CD4-positive, alpha-beta T cell treated with Interleukin-21 for 1 hour (primary cell): ENCODE measurements at places on chromosomes 7 and 10.
A peak's percentile ranks its signal among the peaks of the same experiment; 100 is the strongest.

- no peak for DNase-seq
Measured at GRCh38 chr10:9229702-9230244, 1175.3 kb downstream of the GATA3 start.

- peak; percentile 55 for DNase-seq
Measured at GRCh38 chr10:7409045-7409731, 1.6 kb downstream of the SFMBT2 start.

DNA sequence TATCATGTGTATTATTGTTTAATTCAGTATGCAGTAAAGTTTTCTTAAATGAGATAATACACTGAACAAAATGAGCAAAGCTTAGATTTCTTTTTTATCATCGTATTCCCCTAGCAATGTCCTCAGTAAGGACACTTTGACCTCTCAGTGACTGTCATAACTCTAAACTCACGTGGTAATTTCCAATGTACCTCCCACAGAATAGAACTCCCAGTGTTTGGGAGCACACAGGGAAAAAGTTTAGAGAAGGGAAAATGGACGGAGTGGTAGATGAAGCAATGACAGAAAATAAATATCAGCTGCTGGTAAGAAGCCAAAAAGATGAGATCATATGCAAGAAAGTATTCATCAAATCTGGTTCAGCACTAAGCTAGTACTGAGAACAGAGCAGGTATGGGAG, 758.6 kb upstream of the KCND2 start:
- no peak for DNase-seq

DNA sequence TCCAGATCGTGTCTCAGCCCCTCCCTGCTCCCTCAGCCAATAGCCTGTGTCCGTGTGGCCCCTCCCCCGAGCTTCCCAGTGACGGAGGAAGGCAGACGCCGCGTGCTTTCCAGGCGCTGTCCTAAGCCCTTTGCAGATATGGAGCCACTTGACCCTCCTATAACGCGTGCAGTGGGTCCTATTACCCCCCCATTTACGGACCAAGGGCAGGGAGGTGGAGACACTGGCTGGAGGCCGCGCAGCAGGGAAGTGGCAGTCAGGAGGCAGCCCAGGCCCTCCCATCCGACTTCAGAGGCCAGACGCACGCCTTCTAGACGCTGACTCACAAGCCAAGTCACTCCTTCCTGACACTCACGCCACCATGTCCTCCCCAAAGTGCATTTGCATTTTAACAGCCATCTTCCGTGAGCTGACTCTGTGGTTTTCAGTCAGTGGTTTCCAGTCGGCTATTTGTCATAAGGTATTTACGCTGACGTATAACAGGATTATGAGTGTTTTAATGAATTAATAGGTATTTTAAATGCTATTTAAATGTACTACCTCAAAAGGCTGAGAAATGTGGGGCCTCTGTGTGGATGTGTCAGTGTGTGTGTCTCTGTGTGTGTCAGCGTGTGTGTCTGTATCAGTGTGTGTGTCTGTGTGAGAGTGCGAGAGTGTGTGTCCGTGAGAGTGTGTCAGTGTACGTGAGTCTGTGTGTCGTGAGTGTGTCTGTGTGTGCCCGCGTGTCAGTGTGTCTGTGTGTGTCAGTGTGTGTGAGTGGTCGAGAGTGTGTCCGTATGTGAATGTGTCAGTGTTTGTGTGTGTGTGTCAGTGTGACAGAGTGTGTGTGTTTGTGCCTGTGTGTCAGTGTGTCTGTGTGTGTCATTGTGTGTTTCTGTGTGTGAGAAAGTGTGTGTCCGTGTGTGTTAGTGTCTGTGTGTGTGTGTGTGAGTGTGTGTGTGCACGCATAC, 92.0 kb upstream of the INSIG1 start:
- DNase-seq = peak; percentile 92

GRCh38 chr7:2124604-2125345, 108.0 kb downstream of the MAD1L1 start:
- DNase-seq = no peak

- no peak for DNase-seq
Measured at GRCh38 chr10:103890194-103890658, 27.8 kb downstream of the STN1 start.

DNA sequence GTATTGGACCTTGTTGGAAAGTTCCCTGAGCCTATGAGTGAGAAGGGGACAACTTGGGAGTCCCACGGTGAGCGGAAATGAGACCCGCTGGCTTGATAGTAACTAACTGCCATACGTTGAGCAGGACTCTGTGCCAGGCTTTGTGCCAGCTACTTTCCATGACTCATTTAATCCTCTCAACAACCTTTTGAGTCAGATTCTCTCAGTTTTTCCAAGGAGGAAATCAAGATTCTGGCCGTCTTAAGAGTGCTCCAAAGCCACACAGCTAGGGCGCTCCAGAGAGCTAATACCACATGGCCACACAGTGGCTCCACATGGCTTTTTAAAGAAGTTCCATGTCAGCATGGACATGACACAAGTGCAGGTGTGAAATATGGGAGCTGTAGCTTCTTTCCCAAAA, 55.7 kb downstream of the NOD1 start:
- DNase-seq = no peak

- no peak for DNase-seq
Measured at GRCh38 chr10:86203162-86203905, 163.3 kb downstream of the GRID1 start.

DNA sequence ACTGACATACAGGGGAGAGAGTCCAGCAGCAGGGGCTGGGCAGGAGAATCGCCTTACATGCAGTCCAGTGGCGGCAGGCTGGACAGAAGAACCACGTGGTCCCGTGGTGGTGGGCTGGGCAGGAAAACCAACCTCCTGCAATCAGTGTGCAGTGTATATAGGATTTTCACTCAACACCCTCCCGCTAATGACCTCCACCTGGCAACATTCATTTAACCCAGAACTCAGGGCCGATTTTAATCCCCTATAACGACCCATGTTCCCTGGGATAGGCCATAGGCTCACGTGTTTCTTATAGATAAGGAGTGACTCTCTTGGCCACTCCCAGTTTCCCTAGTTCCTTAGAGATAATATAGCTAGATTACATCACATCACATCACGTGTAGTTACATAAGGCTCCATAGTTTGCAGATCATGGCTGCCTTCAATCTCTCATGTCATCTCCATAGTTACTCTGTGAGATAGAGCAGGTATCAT, 19.4 kb downstream of the MTURN start:
- DNase-seq = no peak

DNA sequence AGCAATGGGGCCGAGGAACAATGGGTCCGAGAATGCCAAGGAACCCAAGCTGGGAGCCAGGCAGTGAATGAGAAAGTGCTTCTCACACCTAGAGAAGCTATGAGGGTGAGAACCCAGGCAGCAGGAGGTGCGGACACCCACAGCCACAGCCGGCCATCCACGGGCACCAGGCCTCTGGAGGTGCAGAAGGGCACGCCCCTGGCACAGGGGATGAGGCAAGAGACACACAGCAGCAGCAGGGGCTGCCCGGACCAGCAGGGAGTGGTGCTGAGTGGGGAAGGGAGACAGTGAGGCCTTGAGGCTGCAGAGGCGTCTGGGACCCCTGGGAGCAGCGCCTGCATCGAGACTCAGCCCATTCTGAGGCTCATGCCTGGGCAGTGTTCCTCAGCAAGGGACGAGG, 135.3 kb downstream of the MAD1L1 start:
- no peak for DNase-seq

DNA sequence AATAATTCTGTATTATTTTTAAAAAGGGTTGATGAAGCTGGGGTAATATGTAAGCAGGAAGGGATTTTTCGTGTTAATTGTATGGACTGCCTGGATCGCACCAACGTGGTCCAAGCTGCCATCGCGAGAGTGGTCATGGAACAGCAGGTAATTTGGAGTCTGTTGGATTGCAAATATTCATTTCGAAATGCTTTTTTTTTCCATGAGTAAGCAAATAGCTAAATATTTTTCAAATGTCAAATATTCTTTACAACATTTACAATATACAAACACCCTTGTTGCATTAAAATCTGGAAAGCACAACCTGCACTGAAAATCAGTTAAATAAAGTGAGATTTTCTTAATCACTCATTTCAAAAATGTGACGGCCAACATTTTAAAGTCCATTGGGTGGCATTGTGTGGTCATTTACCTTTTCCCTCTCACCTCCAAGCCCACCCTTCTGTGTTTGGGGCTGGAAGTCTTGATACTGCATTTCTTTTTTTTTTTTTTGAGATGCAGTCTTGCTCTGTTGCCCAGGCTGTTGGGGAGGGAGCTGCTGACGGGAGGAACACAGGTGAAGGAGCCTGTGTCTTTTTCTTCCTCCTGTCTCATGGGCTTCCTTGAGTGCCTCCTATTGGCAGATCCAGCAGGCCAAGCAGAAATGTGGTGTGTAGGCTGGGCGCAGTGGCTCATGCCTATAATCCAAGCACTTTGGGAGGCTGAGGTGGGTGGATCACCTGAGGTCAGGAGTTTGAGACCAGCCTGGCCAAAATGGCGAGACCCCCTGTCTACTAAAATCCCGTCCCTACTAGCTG, 66.1 kb downstream of the MCMBP start:
- no peak for DNase-seq

- no peak for DNase-seq
Measured at GRCh38 chr7:32070406-32071360, at the start of gene PDE1C. TSS of gene PDE1C (minus strand) at chr7:32070407.

DNA sequence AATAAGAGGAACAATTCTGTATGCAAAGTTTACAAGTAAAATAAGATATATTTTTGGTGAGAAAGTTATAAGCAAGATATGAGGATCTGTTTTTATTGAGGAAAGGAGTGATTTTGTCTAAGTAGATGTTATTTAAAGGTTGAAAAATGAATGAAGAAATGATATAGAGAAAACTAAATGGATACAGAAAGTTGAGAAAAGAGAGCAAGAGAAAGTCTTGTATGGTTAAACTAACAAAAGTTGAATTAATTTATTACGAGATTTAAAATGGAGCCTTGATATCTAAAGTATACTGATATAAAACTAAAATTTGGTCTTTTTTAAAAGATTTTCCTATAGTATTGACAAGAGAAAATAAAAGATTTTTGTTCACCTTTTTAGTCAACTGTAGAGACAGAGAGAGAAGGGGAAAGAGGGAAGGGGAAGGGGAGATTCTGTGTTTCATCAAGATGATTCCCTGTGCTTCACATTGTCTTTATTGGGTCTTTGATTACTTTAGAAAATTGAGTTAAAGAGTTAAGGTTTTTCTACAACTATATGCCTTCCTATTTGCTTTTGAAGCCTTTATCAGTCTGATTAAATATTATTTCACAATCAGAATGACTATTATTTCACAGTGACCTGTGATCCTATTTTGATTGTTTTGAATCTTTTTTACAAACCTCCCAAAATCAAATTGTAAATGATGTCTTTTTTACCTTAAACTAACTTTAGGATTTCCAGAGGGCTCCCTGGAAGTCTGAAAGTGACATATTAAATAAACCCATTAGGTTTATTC, 10.7 kb downstream of the SHTN1 start:
- DNase-seq = no peak

DNA sequence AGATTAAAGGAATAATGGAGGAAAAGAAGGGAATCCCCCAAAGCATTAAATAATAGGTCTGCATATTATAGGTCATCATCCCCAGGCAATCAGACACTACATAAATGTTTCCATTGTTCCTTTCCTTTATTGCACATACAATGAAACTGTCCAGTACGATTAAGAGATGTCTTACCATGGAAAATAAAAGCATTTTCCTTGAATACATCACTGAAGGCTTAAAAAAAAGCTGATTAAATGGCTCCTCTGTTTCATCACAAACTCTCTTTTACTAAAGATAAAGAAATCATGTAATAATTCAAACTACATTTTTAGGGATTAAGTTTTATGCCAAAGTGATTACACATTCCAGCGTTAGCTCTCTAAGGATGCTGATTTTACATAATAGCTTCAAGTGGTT, 316.0 kb downstream of the AGMO start:
- DNase-seq = no peak

- no peak for DNase-seq
Measured at GRCh38 chr10:44715136-44715535, 196.0 kb upstream of the TMEM72 start.

DNA sequence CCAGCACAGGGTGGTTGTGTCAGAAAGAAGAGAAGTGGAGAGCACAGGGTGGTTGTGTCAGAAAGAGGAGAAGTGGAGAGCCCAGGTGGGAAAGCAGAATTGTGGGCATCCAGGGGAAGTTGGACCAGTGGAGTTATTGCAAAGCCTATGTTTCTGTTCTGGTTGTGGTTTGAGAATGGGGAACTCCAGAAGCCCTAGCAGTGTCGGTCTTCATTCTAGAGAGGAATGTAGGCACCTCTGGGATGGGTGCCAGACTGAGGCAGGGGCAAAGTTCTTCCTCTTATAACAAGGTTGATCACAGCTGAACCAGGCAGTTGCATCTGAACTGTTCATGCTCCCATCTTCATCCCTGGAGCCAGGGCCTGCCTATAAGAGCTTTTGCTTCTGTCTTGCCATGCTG, 954 bp downstream of the FSCN3 start:
- peak; percentile 12 for DNase-seq

- no peak for DNase-seq
Measured at GRCh38 chr7:39238234-39238869, 260.6 kb downstream of the POU6F2 start.

GRCh38 chr10:63665670-63666134, 144.5 kb downstream of the REEP3 start:
- DNase-seq = no peak

- DNase-seq = no peak
Measured at GRCh38 chr10:66928776-66929175, 2.9 kb downstream of the LRRTM3 start.

DNA sequence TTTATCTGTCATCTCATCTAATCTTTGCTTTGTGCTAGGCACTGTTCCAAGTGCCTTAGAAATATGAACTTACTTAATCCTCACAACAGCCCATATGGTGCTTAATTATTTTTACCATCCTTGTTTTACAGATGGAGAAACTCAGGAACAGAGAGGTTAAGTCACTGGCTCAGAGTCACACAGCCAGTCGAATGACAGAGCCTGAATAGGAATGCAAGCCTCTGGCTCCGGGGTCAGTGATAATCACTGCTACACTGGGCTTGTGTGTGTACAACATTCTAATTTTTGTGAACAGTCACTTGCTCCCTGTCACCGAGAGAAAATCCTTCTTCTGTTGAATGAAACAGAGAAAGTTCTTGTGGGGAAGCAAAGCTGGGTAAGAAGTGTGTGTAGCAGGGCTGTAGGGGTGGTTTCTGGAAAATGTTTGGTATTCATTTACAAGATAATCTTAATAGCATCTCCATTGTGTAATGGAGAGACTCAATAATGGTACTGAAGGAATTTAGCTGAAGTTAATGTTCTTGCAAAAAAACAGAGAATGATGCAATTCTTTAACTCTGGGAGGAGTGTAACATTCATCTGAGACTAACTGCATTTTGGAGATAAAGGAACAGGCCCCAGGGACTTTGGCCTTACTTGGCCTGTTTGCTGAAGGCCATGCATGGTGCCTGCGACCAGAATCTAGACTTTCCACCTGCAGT, 290.6 kb downstream of the FRMD4A start:
- DNase-seq = no peak

- no peak for DNase-seq
Measured at GRCh38 chr10:48762064-48763042, 77.7 kb downstream of the WDFY4 start.

GRCh38 chr7:99121496-99122021, 22.3 kb downstream of the SMURF1 start:
- no peak for DNase-seq

DNA sequence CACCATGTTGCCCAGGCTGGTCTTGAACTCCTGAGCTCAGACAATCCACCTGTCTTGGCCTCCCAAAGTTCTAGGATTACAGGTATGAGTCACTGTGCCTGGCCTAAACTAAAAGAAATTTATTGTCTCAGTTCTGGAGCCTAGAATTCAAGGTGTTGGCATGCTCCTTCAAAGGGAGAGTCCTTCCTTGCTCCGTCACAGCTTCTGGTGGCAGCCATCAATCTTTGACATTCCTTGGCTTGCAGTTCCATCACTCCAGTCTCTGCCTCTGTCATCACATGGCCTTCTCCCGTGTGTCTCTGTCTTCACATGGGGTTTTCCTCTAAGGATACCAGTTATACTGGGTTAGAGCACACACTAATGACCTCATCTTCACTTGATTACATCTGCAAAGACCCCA, 55.5 kb downstream of the DNAJC12 start:
- no peak for DNase-seq
